Stimulated activated CD8-positive, alpha-beta memory T cell treated with anti-CD3 and anti-CD28 coated beads, Interleukin-4, amount 100 ng/mL, for 4 hours (primary cell): ENCODE measurements at places on chromosomes 7 and 10.

GRCh38 chr7:40437498-40437897 is 302.7 kb downstream of the SUGCT start:
- no peak for DNase-seq

GRCh38 chr7:119900996-119901672 is 371.8 kb upstream of the KCND2 start:
- no peak for DNase-seq

GRCh38 chr7:70148997-70149396 is 550.7 kb downstream of the AUTS2 start:
- no peak for DNase-seq

DNA sequence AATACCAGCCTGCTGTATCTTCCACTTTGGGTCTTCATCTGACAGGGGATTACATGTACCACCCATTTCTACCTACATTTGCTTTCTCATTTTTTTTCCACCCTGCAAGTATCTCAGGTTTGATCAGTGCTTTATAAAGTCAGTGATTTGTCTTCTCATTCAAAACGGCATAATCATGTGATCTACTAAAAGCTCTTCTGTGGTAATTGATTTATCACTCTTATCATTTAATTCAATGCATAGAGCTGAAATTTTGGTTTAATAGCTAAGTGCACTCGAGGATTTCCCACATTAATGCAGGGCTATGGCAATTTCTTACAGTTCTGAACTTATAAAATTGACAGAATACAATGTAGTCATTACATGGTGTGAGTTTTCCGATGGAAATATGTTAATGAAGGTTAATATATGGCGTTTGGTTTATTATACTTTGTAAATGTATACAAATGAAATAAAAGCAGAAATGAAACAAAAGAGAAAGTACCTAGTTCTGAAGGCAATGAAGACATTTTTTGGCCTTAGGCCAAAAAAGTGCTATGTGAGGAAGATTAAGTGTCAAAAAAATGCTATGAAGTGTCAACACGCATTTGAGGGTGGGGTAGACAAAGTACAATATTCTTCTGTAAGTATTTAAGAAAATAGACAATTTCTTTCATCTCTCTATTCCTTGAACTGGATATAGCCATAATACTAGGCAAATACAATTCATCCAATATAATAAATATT is 457.3 kb downstream of the ETV1 start:
- DNase-seq = no peak

DNA sequence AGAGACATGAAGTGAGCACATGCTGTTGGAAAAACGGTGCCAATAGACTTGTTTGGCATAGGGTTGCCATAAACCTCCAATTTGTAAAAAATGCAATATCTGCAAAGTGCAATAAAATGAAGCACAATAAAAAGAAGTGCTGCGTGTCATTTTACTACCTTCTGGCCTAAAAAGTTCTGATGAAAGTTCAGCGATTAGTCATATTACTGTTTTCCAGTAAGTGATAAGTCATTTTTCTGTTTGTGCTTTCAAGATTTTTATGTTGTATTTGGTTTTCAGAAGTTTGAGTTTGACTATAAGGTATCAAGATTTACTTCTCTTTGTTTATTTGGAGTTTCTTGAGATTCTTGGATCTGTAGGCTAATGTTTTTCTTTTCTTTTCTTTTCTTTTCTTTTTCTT is 16.8 kb downstream of the AOAH start:
- DNase-seq = no peak

GRCh38 chr7:129387537-129387936 is 46.7 kb upstream of the STRIP2 start:
- no peak for DNase-seq

DNA sequence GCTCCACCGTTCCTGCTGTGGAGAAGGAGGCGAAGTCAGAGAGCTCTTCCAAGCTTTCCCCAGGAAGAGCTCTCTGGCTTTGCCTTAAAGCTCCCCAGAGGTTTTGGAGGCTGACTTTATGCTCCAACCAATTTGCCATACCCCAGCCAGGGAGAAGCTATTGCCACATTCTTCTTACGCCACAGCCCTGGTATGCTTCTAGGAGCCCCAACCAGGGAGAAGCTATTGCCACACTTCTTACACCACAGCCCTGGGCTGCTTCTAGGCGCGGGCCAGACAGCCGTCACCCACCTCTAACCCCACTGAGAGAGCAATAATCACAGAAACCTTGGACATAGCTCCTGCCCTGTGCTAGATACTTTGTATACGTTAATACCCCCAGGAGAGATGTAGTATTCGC is 951 bp downstream of the ELOVL3 start:
- DNase-seq = no peak

DNA sequence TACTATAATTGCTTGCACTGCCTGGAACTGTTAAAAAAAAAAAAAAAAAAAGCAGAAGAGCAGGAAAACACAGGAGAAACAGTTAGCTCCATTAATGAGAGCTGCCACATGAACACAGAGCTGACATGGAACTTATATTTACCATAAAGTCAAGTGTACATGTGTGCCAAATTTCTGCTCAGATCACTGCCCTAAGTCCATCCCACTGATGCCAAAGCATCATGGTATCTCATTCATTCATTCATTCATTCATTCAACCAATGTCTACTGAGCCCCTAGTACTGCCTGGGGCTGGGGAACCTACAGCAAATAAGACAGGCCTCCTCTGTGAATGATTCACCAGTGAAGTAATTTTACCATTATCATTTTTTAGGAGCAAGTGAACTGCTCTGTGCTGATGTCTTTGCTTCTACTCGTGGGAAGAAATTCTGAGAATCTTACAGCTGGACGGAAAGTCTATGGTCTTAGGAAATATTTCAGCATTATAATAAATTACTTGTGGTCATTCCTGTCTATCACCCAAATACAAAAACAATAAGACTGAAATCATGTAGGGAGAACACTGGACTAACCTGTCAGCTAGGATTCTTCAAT is 58.8 kb upstream of the ABLIM1 start:
- no peak for DNase-seq

GRCh38 chr7:55019691-55020465 is 1.1 kb downstream of the EGFR start:
- no peak for DNase-seq

DNA sequence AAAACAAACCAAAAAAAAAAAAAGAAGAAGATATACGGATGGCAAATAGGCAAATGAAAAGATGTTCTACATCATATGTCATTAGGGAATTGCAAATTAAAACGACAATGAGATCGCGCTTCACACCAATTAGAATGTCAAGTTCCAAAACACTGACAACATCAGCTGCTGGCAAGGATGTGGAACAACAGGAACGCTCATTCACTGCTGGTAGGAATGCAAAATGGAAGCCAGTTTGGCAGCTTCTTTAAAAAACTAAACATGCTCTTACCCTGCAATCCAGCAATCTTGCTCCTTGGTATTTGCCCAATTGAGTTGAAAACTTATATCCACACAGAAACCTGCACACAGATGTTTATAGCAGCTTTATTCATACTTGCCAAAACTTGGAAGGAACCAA is 34.8 kb downstream of the CALML5 start:
- no peak for DNase-seq

- DNase-seq = no peak
These were observed 26.9 kb downstream of the PRSS2 start for GRCh38 chr7:142797391-142798377.

DNA sequence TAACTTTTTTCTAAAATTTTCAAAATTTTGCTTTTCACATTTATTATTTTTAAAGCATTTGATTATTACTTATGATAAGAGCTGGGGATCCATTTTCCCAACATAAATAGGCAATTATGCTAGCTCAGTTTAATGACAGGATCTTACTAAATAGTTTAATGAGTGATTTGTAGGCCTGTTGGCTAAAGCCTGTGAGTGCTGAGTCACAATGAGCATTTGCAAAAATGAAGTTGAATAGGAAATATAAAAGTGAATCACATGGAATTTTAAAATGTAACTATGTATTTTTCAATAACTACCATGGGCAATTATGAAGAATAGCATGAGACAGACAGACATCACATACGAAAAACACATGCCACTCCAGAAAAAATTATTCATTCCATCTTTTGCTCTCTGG is 45.1 kb upstream of the ZPBP start:
- DNase-seq = no peak

GRCh38 chr7:47327698-47328391 is 254.1 kb downstream of the TNS3 start:
- DNase-seq = no peak
